ENCODE measurements at places on chromosomes 2 and 18. TPM values are rescaled to one million over a fixed set of nuclear protein-coding genes. Genes with fewer than 3 reads are reported as not detected.

DNA sequence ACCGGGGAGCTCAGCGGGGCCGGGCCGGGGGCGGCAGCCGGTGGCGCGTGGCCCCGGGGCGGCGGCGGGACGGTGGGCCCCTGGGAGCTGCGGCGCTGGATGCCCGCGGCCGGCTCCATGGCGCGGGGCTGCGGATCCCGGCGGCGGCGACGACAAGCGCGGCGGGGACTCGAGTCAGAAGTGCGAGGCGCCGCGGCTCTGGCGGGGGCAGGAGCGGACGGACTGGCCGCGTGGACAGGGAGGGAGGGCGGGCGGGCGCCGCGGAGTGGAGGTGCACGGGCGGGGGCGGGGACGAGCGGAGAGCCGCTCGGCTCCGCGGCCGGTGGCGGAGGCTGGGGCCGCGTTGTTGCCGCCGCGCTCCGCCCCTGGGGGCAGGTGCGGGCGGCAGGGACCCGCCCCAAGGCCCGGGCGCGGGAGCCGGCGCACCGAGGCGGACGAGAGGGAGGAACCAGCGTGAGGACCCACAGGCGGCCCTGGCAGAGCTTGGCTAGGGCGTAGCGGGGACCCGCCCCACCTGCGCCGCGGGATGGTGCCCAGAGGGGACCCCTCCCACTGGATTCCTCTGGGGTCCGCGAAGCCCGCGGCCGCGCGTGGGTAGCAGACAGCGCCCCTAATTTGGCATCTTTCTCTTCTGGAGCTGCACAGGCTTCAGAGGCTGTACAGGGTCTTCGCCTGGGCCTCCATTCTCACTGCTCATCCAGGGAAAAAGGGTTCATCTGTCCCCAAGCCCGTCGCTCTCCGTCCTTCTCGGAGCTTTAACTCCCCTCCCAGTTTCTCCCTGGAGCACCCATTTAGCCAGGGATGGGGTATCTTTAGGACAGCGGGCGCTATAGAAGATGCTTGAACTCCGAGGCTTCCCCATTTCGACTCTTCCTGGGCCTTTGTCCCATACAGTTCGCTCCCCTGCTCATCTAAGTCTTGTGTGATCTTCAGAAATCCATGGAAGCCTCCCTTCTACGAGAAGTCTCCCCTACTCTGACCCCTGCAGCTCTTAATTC is at the start of gene TMEM163:
Gene TMEM163, minus strand, starts transcription at position 184 of the 998 bp plus-strand sequence.
- no peak for DNase-seq

- no peak for DNase-seq
Observed at GRCh38 chr2:162243715-162244114, 470 bp upstream of the FAP start.

DNA sequence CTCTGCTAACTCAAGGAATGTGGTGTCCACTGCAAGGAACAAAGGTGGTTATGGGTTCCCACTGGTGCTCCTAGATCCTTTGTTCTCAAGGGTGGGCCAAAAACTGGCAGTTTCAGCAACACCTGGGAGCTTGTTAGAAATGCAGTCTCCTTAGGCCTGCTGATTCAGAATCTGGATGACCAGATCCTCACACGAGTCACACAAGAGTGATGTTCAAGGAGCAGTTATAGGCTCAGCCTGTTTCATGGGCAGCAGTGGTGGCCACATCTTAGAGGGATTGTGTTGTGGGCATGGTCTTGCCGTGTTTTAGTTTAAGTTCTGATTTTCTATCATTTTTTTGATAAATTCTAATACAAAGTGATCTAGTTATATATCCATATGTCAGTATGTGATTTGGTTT is 28.7 kb upstream of the MGAT5 start:
- no peak for DNase-seq

The MAL gene
- total RNA-seq = 101 TPM

DNA sequence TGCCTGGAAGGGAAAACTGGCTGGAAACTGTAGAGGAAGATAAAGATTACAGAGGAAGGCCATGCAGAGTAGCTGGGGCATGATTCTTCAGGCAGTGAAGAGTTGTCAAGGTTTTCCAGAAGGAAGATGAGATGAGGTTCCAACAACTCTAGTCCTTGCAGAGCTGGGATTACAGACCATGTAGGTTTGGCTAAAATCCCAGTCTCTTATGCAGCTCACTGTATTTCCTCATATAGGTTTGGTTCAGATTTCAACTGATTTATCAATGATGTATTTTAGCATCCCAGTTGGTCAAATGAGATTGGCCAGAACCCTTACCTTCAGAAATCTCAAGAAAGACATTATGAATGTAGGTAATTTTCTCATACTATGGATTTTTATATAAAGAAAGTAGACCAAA is 16.4 kb downstream of the FAP start:
- DNase-seq = no peak

The CD207 gene
- total RNA-seq = 0.25 TPM

DNA sequence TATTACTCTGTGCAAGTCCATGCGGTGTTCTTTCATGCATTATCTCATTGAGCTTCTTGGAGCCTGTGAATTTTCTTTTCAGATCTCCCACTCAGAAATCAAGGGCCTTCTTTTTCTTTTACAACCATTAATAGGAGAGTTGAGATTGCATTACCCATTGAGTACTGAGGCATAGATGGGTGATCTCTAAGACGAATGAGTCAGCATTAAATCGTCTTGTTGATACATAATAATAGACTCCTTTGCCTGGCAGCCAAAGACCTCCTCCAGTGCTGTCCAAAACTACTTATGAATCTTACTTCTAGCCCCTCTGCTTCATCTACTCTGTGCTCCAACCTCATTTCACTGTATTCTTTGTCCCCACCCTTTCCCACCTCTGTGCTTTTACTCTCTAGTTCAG is 180.5 kb downstream of the AGPS start:
- DNase-seq = no peak

The MTX2 gene
- 5.0 TPM for total RNA-seq

DNA sequence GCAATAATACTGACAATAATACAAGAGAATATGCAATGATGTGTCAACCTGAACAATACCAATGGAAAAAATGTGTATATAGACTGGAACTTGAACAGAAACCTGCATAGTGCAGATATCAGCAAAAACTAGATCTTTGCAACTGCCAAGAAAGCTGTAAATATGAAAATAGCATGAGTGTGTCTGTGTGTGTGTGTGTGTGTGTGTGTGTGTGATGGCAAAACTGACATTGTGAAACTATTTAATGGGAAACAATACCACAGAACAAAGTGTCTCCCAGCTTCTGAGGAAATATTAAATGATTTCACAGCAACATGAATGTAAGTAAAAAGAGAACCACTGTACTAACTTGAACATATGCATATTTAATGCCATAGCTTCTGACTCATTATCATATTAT is 558.2 kb upstream of the LINC00305 start:
- no peak for DNase-seq

GRCh38 chr2:55986001-55986400 is 62.4 kb upstream of the EFEMP1 start:
- no peak for DNase-seq

The GAL3ST2 gene
- total RNA-seq = 1.9 TPM

DNA sequence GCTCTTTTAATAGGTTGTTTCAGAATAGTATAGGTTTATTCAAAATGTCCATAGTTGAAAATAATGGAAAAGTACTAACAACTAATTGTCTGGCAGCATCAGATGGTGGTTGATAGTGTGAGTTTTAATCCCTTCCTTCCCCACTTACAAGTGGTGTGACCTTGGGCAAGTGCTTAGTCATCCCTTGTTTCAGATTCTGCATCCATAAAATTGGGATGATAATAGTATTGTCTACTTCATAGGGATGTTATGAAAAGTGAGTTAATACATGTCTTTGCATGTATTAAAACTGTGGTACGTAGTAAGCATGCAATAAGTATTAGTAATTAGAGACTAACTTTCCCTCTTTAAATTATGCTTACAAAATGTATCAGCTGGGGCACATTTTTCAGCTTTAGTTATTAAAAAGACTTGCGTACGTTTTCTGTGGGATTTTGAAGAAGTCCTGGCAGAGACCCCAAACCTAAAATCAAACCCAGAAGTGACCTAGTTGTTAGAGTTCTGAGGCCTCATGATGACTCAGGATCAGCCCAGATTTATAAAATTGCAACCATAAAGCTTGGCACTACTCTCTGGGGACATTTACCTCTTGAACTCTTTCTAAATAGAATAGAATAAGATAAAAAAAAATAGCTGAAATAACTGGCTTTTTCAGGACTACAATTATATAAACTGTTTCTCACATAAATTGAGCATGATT is 8.6 kb downstream of the ITGA4 start:
- DNase-seq = no peak

The NAT8 gene
- total RNA-seq = not detected

- no peak for DNase-seq
Observed at GRCh38 chr18:40956213-40956612, 998.8 kb upstream of the PIK3C3 start.

GRCh38 chr18:48292229-48292628 is 117.0 kb downstream of the ZBTB7C start:
- no peak for DNase-seq

The PELI1 gene
- 257 TPM for total RNA-seq

DNA sequence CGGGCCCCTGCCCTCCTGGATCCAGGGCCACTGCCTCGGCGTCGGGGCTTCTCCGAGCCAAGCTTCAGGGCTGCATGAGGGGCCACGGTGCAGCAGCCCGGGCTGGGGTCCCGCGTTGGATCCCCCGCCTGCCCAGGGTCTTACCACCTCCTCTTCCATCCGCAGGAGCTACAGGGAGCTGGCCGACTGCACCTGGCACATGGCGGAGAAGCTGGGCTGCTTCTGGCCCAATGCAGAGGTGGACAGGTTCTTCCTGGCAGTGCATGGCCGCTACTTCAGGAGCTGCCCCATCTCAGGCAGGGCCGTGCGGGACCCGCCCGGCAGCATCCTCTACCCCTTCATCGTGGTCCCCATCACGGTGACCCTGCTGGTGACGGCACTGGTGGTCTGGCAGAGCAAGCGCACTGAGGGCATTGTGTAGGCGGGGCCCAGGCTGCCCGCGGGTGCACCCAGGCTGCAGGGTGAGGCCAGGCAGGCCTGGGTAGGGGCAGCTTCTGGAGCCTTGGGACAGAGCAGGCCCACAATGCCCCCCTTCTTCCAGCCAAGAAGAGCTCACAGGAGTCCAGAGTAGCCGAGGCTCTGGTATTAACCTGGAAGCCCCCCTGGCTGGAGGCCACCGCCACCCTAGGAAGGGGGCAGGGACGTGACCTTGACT is 52.1 kb downstream of the RAMP1 start:
- DNase-seq = no peak

- no peak for DNase-seq
Observed at GRCh38 chr18:63040788-63041410, 278.7 kb downstream of the BCL2 start.

The GALNT5 gene
- not detected for total RNA-seq

GRCh38 chr2:191150600-191151330 is at the start of gene STAT4:
TSS of gene STAT4 (minus strand) at chr2:191150994. CDS start at chr2:191148203, 2,791 bp downstream.
- DNase-seq = peak; percentile 64

- DNase-seq = no peak
Observed at GRCh38 chr2:226020176-226020575, 620.7 kb downstream of the NYAP2 start.

The UPP2 gene
- total RNA-seq = not detected

The HJURP gene
- 0.25 TPM for total RNA-seq

DNA sequence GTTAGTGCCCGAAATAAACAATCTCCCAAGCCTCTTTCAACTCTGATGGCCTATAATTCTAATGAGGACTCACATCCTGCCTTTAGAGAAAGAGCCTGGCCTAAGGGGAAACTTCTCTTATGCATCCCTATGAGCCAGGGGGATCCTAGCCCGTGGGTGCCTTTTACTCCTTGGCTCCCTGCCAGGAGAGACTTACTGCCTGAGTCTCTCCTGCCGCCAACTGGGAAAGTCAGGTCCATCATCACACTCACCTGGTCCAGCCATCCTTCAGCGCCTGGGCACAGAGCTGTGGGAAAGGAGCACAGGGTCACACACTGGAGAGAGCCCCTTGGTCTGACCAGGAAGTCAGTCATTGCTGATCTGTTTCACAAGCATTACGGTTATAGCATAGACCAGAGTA is 24.1 kb downstream of the ENOSF1 start:
- DNase-seq = no peak

The EMILIN2 gene
- 3.3 TPM for total RNA-seq

The LRRC30 gene
- total RNA-seq = not detected

The CPSF3 gene
- 13.2 TPM for total RNA-seq

GRCh38 chr2:127675331-127676261 is at the start of gene LIMS2:
TSS of gene LIMS2 (minus strand) at chr2:127675530. CDS start at chr2:127675024, 506 bp downstream.
- DNase-seq = no peak

The CIDEA gene
- not detected for total RNA-seq

The DNAJC5G gene
- total RNA-seq = not detected

DNA sequence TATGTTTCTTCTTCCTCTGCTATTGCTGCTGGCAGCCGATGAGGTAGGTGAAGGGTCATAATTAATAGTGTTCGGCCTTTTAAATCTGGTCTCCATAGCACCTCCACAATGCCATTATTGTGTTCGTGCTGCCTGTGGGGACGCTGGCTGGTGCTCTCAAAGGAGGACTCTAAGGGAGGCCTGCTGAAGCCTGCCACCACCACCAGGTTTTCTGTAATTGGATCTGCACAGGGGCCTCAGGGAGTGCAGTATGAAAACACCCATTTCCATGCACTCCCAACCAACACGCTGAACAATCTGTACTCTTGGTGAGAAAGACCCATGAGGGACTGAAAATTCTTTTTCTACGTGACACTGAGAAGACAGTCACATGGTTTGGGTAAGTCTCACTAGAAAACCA is 17.6 kb upstream of the CLIP4 start:
- no peak for DNase-seq

DNA sequence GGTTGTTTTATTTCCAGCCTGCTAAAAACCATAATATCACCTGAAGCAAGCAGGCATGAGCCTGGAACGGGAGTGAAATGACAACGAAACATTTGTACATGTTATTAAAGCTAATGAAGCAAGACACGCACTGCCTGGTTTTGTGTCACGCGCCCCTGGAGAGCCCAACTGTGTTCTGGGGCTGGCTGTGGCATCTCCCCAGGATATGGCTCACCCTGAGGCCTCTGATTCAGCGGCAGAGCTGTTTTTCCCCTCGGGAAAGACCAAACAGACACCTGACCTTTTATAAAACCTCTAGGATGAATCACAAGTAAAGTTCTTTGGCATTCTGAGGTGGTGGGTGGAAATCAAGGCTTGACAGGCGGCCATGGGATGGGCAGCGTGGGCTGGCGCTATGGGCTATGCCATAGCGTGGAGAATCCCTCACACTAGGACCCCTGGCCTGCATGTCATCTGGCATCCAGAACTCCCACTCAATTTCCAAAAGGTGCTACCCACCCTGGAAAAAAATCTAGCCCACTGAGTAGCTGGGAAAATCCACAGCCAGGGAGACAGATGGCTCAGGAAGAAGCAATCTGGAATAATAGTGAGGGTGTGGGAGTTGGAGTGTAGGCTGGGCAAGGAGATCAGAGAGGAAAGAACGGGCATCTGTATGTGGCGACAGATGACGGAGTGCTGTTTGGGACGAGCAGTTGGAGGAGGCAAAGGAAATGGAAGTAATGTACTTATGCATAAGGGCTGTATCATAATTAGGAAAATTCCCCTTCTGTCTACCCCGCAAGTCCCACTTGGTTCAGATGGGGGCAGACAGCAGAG is 262.0 kb downstream of the AFF3 start:
- no peak for DNase-seq

The GPR45 gene
- total RNA-seq = not detected

The MYCN gene
- 0.19 TPM for total RNA-seq

The CABYR gene
- 0.75 TPM for total RNA-seq
